KBM-7 (cell line): ENCODE measurements at places on chromosomes 3 and 15.

- DNase-seq, result no peak
Measured at GRCh38 chr3:158573714-158574113, 2.7 kb downstream of the MLF1 start.

DNA sequence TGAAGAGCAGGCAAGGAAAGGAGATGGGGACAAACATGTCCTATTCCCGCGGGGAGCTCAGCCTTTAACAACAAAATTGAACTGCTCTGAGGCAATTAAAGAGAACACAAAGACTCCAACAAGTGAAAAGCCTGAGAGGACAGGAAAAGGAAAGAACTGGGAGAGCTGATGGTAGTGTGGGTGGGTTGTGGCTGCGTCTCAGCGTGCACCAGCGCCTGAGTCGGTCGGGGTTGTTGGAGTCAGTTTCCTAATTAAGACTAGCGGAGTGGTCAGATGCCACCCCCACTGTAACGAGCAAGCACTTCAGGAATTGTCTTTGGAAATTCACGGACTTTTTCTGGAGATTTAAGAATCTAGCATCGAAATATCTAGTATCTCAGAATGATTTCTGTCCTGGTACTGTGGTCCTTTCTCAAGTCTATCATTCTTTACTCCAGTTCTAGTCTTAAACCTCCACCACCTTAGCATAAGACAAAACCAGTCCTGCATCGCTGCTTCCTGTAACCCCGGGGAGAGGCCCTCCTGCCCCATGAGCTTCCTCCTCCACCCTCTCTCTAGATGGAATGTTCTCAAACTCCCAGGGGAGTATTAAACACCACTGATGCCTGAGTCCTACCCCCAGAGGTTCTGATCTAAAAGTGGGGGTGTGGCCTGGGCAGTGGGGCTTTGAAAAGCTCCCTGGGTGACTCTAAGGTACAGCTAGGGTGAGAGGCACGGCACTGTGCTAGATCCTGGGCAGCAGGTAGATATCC is 104.0 kb downstream of the CYP19A1 start:
- DNase-seq, result no peak

DNA sequence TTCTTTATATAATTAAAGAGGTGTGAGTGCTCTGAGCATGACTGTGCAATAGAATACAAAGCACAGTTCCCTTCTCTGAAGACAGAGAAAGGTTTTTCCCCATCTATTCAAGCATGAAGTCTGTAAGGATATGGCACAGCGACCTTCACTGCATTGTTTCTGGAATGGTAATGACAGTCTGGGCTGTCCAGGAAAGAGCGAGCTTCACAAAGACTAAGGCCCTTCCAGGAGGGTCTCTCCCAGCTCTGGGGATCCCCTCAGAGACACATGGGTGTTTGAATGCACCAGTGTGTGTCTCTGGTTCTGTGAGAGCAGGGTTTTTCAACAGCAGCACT is 179.9 kb upstream of the NR2E3 start:
- no peak for DNase-seq

- DNase-seq, result no peak
Measured at GRCh38 chr3:118970819-118971218, 63.8 kb downstream of the IGSF11 start.

DNA sequence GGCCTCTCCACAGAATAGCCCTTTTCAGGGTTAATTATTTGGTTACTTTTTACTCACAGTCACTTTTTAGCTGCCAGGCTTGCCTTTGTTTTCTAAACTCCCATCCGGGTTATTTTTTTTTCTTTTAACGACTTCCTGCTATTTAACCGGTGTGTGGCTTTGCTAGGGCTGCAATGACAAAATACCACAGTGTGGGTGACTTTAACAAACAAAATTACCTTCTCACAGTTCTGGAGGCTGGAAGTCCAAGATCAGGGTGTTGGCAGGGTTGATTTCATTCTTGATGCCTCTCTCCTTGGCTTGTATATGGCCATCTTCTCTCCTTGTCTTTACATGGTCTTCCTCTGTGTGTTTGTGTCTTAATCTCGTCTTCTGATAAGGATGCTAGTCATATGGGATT is 91.5 kb downstream of the IL1RAP start:
- DNase-seq, result peak; percentile 77

- peak; percentile 79 for DNase-seq
Measured at GRCh38 chr3:31661993-31662670, 129.4 kb downstream of the STT3B start.

DNA sequence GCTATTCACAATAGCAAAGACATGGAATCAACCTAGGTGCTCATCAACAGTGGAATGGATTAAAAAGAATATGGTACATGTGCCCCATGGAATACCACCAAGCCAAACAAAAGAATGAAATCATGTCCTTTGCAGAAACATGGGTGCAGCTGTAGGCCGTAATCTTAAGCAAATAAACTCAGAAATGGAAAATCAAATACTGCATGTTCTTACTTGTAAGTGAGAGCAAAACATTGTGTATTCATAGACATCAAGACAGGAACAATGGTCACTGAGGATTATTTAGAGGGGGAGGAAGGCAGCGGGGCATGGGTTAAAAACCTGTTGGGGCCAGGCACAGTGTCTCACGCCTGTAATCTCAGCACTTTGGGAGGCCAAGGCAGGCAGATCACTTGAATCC is 304.7 kb upstream of the ROBO2 start:
- DNase-seq, result no peak

- DNase-seq, result peak; percentile 69
Measured at GRCh38 chr3:11059090-11059798, 66.7 kb downstream of the SLC6A1 start.

DNA sequence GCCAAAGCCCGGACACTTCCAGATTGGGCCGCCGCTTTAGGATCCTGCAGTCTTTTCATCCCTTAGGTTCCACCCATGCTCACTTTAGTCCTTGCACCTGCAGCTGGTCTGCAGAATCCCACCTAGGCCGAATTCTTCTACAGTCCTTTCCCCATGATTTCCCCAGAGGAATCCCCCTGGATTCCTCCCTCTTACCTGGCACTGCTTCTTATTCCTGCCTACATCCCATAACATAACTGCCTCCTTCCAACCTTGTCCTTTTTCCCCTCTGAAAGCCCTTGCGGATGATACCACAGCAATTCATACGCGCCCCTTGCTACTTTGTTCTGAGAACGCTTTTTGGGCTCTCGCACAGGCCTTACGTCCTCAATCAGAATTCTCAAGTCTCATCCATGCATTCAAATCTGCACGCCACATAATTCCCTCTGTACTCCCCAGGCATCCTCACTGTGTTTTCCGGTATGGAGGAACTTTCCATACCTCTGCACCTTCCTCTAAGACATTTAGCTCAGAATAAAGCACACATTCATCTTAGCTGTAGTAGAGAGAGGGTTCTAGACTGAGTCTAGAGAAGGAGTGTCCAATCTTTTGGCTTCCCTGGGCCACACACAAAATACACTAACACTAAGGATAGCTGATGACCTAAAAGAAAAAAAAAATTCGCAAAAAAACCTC is 619 bp downstream of the EIF2AK4 start:
- DNase-seq, result no peak

DNA sequence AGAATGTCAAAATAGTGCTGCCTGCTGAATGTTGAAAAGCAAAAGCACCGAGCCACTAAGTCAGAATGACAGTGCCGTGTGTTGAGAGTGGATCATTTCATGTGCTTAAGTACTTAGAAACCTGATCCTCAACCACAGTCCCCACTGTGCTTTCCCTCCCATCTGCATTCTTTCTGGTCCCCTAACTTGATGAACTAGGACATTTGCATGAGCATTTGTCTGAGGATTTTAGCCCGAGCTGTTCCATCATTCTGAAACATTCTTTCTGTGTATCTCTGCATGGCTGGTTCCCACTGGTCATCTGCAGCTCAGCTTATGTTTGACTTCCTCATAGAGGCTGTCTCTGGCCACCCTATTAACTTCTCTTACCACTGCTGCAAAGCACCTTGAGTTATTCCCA is 42.0 kb downstream of the SST start:
- no peak for DNase-seq

DNA sequence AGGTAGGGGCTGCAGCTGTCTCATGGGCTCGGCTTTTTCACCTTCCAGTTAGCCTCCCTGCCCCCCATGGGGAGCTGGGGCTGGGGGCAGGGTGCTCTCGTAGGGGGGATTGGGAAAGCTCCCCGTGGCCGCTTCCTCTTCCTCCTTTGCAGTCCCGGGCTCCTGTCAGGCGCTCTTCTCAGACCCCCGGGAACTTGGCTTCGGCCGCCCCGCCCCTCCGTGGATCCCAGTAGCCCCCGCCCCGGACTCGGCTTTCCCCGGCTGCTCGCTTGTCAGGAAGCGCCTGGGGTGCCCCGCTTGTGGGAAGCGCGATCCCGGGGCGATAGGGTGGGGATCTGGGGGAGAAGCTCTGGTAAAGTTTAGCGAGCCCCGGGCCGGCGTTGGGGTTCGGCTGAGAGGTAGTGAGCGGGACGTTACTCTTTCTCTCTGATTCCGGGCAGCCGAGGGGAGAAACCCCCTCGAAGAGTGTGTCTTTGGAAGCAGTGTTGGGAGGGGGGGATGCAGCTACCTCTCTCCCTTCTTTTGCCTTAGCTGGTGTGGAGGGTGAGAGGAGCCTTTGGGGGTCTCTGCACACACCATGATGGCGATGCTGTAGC is 611 bp downstream of the PIAS1 start:
- no peak for DNase-seq

- DNase-seq, result no peak
Measured at GRCh38 chr3:169382309-169382708, 281.2 kb downstream of the MECOM start.

DNA sequence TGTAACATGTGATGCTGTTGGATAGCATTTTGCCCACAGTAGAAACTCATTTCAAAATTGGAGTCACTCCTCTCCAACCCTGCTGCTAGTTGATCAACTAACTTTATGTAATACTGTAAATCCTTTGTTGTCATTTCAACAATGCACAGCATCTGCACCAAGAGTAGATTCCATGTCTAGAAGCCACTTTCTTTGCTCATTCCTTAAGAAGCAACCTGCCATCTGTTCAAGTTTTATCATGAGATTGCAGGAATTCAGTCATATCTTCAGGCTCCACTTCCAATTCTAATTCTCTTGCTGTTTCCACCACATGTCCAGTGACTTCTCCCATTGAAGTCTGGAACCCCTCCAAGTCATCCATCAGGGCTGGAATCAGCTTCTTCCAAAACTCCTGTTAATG is 42.9 kb downstream of the AKAP13 start:
- DNase-seq, result no peak

- no peak for DNase-seq
Measured at GRCh38 chr15:41241221-41241964, 10.3 kb downstream of the CHP1 start.

DNA sequence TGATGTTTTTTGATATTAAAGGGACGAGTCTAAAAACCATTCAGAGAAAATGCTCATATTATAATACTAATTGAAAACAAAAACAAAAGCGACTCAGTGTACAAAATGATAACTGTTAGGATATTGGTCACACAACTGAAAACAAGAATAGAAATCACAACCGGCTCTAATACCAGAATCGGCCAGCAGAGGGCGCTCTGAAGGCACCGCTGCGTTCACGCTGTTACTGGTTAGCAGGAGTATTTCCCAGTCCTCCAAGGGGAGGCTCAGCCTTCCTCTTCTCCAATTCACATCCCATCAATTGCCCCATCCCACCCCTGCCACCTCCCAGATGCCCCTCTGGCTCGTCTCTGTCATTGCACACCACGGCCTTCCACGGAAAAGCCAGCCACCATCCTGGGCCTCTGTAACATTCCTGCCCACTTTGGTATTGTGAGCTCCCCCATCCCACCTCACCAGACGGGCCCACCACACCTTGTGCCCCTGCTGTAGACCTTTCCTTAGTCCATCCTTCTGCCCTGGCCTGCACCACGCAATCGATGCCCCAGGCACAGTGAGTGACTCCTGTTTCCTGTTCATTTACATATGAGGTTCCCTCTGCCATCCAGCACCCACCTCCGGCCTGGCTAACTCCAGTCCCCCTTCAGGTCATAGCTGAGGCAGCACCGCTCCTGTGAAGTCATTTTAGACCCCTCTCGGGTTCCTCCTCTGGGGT is 8.5 kb downstream of the FAM107A start:
- peak; percentile 82 for DNase-seq
